ENCODE measurements at places on chromosomes 3 and 15. TPM values are rescaled to one million over a fixed set of nuclear protein-coding genes. Genes with fewer than 3 reads are reported as not detected.

B3GALNT1 gene
- total RNA-seq: 24.1 TPM

MORC1 gene
- total RNA-seq: under 0.01 TPM

FAM81A gene
- 1.2 TPM for total RNA-seq

CYP8B1 gene
- not detected for total RNA-seq

GSK3B gene
- 62.3 TPM for total RNA-seq

C3orf20 gene
- under 0.01 TPM for total RNA-seq

MESP2 gene
- total RNA-seq: not detected

CCDC191 gene
- 0.67 TPM for total RNA-seq

OXTR gene
- 0.67 TPM for total RNA-seq

SMCO1 gene
- total RNA-seq: not detected

ATP13A4 gene
- total RNA-seq: 0.73 TPM

NOX5 gene
- total RNA-seq: 0.15 TPM

RLBP1 gene
- 0.73 TPM for total RNA-seq

LRRC34 gene
- 8.7 TPM for total RNA-seq

ARL6 gene
- 17.4 TPM for total RNA-seq

ACOX2 gene
- total RNA-seq: 1.1 TPM

SCN5A gene
- total RNA-seq: not detected

PDZRN3 gene
- total RNA-seq: 35.8 TPM

FETUB gene
- total RNA-seq: not detected

IL5RA gene
- 0.46 TPM for total RNA-seq

CHRM5 gene
- not detected for total RNA-seq

ZDHHC23 gene
- 1.4 TPM for total RNA-seq

SNX33 gene
- 24.4 TPM for total RNA-seq

SLITRK3 gene
- total RNA-seq: not detected

GOLGA6L24 gene
- not detected for total RNA-seq

ZNF620 gene
- total RNA-seq: 2.6 TPM

ARPIN gene
- total RNA-seq: 19.6 TPM

SLC38A3 gene
- not detected for total RNA-seq

PTX3 gene
- total RNA-seq: 3.6 TPM

MCF2L2 gene
- total RNA-seq: 1.4 TPM

INSYN1 gene
- total RNA-seq: 30.2 TPM

EXD1 gene
- total RNA-seq: not detected

SNTN gene
- not detected for total RNA-seq

CFAP91 gene
- total RNA-seq: 0.36 TPM

MST1 gene
- 2.0 TPM for total RNA-seq

PLIN1 gene
- not detected for total RNA-seq

PPP2R3A gene
- 17.0 TPM for total RNA-seq
